ENCODE measurements at places on chromosomes 4 and X. TPM values are rescaled to one million over a fixed set of nuclear protein-coding genes. Genes with fewer than 3 reads are reported as not detected.

- DNase-seq = no peak
These were observed 35.4 kb downstream of the SNX25 start for GRCh38 chr4:185244763-185245162.

DNA sequence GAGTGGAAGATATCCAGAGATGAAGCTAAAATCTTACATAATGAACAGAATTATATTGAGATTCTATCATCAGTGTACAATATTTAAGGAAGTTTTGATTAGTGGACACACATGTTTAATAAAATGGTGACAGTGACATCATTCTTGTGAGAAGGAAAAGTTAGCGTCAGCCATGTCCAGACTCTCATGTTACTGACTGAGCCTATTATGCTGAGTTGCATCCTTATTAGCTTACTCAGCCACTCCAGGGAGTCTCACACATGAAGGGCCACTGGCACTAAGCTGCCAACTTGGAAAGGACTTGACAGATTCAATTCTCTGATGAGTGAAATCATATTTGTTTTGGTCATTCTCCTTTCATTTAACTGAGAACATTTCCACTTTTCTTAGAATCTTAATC, 170.6 kb downstream of the BANK1 start:
- no peak for DNase-seq

GRCh38 chr4:189124149-189124758, 816.4 kb upstream of the FRG1 start:
- DNase-seq = peak; percentile 87

- DNase-seq = peak; percentile 43
These were observed 29.0 kb downstream of the COQ2 start for GRCh38 chr4:83255584-83255983.

GRCh38 chr4:111020961-111021360, 398.1 kb upstream of the PITX2 start:
- DNase-seq = no peak

DNA sequence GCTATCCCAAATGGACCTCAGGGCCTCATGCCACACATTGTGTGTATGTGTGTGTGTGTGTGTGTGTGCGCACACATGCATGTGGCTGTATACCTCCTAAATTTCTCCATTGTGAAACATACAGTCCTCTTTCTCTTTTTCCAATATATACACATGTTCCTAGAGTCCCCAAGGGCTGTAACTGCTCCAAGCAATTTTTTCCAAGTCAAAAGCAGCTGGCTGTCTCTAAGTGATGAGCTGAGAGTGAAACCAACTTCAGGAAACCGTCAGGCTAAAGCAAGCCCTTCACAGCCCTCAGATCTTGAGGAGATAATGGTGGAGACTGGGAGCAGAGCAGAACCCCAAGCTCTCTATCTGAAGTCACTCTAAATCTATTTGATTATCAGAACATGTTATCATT, 496.1 kb upstream of the DIPK2B start:
- DNase-seq = no peak

GRCh38 chrX:136219893-136220292, 31.3 kb downstream of the MAP7D3 start:
- DNase-seq = peak; percentile 51

DNA sequence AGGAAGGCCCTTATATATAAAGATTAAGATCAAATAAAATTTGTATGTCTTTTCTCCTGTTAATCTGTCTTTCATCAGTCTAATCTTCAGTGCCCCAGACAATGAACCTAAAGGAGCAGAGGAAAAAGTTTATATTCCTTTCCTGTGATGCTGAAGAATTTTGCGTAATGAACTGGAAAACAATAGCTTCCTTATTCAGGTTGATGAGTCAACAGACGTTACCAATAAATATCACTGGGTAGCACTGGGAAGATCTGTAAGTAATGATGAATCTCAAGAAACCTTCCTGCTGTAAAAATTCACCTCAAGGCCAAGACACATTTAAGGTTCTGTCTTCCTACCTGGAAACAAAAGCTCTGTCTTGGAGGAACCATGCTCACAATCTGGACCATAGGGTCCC, 25.5 kb downstream of the CDKN2AIP start:
- DNase-seq = peak; percentile 70

- no peak for DNase-seq
These were observed 133.4 kb upstream of the NAP1L5 start for GRCh38 chr4:88831031-88831430.

DNA sequence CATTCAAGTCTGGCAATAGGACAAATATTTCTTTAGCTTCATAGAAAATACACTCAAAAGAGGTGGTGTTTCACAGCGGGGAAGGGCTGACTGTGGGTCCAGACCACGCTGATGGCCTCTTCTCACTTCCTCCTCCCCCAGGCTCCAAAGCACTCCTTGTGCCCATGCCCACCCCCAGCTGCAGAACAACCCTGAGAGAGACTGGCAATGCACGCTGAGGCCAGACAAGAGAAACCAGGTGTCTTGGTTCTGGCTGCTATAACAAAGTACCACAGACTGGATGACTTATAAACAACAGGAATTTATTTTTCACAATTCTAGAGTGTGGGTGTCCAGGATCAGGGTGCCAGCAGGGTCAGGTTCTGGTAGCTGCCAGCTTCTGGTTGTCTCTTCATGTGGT, 386.1 kb downstream of the FBXW7 start:
- no peak for DNase-seq

- DNase-seq = no peak
These were observed 1296.1 kb upstream of the PCDH7 start for GRCh38 chr4:29423836-29424721.

DNA sequence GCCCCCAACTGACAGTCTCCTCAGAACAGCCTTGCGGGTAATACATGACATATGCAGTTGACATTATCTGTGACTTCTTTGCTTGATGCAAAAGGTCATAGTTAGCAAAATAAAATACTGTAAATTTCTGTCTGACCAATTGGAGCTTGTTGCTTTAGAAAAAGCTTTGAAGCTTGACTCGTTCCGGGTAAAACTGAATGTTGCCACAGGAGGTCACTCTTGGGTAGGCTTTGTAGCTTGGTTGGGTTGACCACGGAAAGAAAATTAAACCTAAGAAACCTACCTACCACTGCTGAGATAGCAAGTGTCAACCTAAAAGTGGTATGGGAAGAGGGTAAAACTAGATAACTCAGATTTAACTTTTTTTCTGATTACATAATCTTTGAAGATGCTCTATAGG, 23.2 kb downstream of the PRPS2 start:
- peak; percentile 69 for DNase-seq

- no peak for DNase-seq
These were observed 35.6 kb downstream of the COL25A1 start for GRCh38 chr4:109266891-109267290.

DNA sequence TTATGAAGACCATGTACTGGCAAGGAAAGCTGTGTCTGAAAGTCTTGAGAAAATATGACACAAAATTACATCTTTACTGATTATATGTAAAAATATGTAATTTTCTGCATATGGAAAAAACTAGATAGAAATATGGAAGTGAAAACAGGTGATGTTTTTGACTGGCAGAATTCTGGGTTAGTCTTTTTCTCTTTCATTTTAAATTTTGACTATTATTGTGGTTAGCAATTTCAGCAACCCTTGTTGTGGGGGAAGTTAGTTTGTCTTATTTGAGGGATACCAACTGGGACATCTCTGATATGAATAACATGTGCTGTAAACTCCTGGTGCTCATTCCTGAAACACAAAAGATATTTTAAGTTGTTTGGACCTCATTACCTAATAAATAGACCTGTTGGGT, 49.9 kb upstream of the CPEB2 start:
- DNase-seq = no peak

- no peak for DNase-seq
These were observed 46.6 kb upstream of the PGRMC2 start for GRCh38 chr4:128334256-128334655.

- DNase-seq = no peak
These were observed 3.8 kb upstream of the RADX start for GRCh38 chrX:106608016-106608415.

DNA sequence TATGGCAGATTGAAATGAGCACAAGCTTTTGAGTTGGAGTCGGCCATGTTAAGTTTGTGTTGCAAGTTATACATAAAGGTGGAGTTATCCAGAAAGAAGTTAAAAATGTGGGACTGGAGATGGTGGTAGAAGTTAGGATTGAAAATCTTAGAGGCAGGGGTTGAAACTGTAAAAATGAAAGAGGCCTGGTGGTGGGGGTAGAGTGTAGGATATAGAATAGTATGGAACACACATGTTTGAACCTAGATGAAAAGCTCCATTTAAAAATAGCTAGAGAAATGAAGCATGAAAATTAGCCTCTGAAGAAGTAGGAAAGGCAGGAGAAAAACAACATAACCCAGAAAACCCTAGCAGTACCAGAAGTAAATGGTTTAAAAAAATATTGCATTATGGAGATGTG, 131.8 kb upstream of the ENPEP start:
- DNase-seq = no peak

GRCh38 chr4:119136546-119136945, 914 bp downstream of the MYOZ2 start:
- DNase-seq = no peak

DNA sequence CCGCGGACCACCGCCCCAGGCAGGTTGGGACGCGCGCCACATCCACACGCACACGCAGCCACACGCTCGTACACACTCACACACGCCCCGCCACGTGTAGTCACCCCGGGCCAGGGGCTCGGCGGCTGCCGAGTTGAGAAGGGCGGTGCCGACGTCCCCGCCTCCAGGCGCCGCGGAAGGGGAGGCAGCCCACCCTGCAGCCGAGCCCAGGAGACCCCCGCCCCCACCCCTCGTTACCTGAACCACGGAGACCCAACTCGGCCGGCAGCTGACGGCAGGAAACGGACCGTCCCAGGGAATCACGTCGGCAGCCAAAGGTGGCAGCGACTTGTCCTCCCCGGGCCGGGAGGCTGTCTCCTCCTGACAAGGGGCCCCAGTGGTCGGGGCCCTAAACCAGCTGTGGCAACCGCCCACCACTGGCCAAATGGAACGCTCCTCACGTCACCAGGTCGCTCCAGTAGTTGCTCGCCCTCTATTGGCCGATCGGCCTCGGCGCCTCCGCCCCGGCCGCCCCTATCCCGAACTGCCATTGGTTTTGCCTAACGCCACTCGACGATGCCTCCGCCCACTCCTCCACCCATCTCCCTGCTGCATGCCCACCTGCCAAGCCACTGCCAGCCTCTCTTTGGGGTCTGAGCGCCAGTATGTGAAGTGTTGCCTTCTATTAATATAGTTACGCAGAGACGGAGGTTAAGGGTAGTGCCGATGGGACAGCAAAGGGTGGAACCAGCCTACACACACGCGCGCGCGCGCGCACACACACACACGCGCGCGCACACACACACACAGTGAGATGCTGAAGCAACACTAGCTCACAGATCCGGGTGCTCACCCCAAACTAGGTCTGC, at the start of gene ZDHHC9:
ZDHHC9 (minus strand) TSS at position 428 of the 848 bp plus-strand sequence. CDS start 1,941 bp downstream, outside the sequence.
- DNase-seq = peak; percentile 87

DNA sequence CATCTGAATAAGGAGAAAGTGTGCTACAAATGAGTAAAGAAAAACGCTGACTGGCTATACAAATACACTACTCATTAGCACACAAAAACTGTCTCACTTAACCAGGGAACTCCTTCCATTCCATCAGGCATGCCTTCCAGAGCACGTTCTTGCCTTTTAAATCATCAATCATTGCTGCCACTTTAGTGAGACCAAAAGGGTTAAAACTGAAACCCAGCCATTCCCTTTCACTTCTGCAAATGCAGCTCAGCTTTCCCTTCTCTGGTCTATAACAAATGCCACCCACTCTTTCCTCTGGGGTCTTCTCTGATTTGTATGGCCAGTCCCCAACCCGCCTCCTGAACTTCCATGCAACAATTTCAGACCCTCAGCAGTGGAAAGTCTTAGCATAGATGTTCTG, 231.5 kb downstream of the TRIML1 start:
- DNase-seq = no peak

GRCh38 chr4:3525532-3526430, 6.4 kb downstream of the LRPAP1 start:
- DNase-seq = no peak

- no peak for DNase-seq
These were observed 980 bp upstream of the FHDC1 start for GRCh38 chr4:152935143-152935542.

- DNase-seq = peak; percentile 73
These were observed 5.9 kb downstream of the TIMM17B start for GRCh38 chrX:48891402-48892288.

DNA sequence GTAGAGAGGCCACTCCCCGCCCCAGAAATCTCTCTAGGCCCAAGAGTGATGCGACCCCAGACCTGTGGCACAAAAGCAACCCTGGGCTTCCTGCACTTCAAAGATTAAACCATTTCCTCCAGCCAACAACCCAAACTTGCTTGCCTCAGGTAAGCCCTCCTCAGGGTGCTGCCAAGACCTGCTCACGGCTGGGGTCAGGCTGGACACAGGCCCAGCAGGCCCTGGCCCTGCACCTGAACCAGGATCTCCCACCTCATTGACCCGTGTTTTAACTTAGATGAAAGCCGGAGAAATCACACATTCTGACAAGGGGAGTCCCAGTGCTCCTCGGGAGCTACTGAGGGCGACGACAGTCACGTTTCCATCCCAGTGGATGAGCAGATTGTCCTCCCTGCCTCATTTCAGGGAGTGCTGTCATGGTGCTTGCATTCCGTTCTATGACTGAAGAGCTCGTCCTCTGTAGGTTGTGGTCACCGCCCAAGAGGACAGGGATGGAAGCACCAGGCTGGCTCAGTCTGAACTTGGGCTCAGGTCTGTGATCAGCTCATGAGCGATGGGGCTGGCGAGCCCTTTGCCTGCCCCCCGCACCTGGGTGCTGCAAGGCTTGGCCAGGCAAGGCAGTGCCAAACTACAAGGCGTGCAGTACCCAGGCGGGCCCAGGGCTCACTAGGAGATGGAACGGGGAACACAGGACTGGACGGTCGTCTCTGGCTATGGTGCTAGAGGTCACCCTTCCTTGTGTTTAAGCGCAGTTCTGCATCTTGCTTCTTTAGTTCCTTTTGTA, 25.9 kb downstream of the WDR1 start:
- no peak for DNase-seq

DNA sequence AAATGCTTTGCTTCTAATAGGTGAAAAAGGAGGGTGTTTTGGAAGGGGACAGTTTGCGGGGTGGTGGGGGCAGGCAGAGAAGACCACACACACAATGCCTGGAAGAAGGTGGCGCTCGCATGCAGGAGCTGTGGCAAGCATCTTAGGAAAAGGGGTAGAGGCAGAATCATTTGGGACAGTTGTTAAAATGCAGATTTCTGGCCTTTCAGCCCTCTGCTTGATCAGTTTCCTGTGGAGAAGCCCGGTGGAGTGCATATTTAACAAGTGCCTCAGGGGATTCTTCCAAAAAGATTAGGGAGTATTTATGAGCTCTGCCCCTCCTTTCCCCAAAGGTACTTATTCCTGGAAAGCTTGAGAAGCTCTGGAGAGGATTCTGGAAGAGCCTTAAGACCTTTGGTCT, 4.8 kb downstream of the NOCT start:
- DNase-seq = no peak

Gene RBMXL3
- total RNA-seq = not detected

Gene HTN3
- not detected for total RNA-seq

Gene CC2D2A
- total RNA-seq = 2.8 TPM

Gene CLNK
- total RNA-seq = not detected

Gene ATP6AP2
- 78.7 TPM for total RNA-seq

Gene GLUD2
- total RNA-seq = 0.79 TPM

Gene FRAS1
- 0.20 TPM for total RNA-seq

Gene XPNPEP2
- total RNA-seq = not detected

Gene RIPPLY1
- total RNA-seq = not detected

Gene POF1B
- 2.2 TPM for total RNA-seq

Gene PABPC1L2A
- total RNA-seq = not detected

All from lung microvascular endothelial cell (primary cell).